HT1080 (cell line): ENCODE measurements at places on chromosomes 5 and 9. TPM values are rescaled to one million over a fixed set of nuclear protein-coding genes. Genes with fewer than 3 reads are reported as not detected.

- no peak for DNase-seq
Observed at GRCh38 chr5:167207081-167207480, 1084.4 kb upstream of the WWC1 start.

DNA sequence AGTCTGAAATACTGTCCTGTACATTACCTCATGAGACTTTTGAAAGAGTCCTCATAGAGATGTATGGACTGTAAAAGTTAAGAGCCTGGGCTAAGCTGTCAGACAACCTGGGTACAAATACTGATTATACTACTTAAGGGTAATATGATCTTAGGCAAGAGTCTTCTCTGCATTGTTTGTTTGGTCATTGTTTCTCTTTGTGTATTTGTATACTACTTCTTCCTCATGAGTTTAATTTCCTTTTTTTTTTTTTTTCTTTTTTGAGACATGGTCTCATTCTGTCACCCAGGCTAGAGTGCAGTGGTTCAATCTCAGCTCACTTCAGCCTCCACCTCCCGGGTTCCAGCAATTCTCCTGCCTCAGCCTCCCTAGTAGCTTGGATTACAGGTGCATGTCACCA is 2.6 kb upstream of the PFDN1 start:
- no peak for DNase-seq

Gene PAEP
- 15.7 and 17.5 TPM in 2 replicates for total RNA-seq

Gene C5orf34
- 16.2 and 20.1 TPM in 2 replicates for total RNA-seq

Gene FREM1
- 0.05 and 0.10 TPM in 2 replicates for total RNA-seq

DNA sequence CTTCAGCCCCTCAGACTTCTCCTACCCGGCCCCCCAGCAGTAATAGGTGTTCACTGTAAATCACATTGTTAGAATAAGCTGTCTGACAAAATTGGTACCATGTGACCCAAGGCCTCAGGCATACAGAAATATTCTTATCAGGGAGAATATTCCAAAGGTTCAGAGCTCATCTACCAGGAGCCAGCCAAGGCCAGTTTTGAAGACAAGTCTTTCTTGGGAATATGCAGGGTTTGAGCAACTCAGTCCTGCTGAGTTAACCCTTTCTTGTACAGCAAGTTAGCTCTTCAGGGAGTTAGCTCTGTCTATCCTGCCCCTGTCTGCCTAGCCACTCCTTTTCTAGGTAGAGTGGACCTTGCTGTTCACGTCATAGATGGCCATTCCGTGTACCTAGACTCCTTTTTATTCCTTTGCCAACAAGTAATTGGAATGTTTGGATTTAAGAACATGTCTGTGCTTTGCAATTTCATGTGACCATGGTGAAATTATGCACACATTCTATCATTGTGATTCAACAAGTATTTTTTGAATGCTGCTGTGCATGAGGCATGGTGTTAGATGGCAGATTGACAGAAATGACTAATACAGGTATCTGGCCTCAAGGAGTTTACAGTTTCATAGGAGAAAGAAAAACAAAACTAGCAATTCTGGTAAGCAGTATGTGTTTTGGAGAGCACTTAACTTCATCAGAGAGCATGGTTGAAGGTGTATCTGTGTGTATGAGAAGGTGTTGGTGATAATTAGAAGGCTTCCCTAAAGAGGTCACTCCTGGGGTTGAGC is 22.6 kb downstream of the TGFBR1 start:
- DNase-seq, result peak; percentile 8

Gene TMC1
- total RNA-seq, result not detected in 2 replicates

GRCh38 chr5:114243972-114244317 is 117.9 kb upstream of the KCNN2 start:
- DNase-seq, result no peak

Gene TCF7
- not detected in 2 replicates for total RNA-seq

DNA sequence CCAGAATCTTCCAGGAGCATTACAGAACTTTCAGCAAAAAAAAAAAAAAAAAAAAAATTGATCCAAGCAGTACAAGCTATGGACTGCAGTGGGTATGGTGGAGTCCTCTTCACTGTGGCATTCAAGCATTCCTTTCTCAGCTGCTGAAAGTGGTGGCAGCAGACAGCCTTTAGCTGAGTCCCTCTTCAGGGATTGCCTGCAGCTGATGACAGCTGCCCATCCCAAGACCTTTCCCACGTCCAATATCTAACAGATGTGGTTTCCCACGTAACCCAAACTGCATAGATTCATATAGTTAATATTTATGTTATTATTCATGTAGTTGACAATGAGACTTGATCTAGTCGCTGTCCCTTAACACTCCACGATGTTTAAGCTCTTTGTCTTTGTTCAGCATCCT is 475.9 kb downstream of the TLE1 start:
- no peak for DNase-seq

DNA sequence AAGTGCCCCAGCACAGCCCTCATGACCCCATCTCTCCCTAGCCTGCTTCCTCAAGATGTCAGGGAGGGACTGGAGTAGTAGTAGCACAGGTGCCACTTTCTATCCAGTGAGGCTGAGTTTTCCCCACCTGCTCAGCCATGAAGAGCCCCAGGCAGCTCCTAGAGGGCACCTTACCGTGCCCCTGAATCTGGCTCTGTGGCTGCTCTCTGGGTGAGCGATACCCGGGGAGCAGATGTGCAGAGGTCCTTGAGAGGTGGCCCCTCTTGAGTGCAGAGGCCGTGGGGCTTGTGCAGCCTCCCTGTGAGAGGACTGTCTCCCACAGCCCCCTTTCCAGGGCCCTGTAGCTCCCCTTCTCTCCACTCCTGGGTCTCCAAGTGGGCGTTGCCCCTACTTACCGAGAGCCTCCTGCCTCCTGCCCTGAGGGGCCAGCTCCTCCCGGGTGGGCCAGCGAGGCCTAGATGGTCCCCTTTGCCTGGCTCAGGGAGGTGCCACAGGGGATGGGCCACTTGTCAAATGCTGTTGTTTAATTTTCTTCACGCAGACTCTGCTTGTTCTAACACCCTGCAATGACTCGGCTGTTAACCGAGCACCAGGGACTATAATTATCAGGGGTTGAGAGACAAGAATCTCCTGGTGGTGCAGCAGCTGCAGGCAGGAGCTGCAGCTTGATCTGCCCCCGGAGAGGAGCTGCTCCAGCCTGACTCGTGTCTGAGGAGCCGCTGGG is 29.6 kb upstream of the PITX1 start:
- no peak for DNase-seq

Gene PCDHGA11
- 0.42 and 0.50 TPM in 2 replicates for total RNA-seq

DNA sequence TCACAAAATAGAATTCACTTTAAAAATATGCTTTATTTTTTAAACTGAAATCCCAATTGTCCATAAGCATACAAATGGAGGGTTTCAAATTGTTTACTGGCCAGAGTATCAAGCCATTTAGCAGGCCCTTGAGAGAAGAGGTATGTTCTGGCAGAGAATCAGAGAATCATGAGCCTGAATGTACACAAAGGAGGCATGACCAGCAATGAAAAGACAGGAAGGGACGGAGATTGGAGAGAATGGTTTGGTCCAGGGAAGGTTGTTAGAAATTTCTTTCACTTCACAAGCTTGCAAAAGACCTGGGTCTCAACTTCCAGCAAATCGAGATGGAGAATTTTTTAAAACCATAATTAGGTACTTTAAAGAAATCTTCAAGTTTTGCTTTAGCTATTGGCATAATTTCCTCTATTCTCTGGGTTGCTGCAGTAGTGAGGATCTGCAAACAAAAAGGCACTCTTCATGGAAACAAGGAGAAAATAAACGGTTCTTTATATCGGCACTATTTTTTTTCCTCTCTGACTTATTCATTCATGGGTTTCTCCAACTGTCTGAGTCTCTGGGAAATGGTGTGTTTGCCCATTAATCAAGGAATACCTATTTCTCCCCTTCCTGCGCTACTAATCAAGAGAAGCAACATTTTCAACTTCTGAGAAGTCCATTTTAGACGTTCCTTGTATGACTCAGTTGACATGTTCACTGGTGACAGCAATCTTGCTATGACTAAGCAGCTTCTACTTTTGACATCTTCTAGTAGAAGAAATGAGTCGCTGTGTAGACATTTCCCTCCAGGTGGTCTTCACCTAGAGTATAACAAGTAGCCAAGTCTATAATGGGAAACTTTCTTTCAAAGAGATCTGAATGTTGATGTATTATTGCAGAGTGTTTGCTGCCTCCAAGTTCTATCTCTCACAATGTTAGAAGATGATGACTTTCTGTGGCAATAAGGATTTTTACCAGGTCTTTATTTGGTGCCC is 23.1 kb upstream of the ERCC6L2 start:
- DNase-seq, result peak; percentile 71

DNA sequence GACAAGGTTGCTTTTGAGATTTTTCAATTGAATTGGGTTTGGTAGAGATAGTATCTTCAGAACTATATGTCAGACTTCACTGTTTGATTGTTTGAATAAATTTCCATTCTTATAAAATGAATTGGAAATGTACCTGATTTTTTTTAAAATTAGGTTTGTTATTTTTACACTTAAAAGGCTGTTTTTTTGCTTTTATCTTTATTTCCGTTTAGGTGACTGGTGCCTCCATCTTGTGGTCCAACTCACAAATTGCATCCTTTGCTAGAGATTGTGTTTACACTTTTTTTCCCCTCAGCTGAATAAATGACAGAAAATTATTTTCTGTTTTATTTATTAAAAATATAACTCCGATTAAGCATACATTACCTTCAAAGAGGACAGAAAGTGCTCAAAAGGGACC is 15.6 kb downstream of the NDUFAF2 start:
- no peak for DNase-seq

- no peak for DNase-seq
Observed at GRCh38 chr5:43233946-43234345, 41.9 kb downstream of the NIM1K start.

Gene RNF14
- 66.0 and 87.1 TPM in 2 replicates for total RNA-seq

- DNase-seq, result no peak
Observed at GRCh38 chr5:170497311-170498038, 6.3 kb upstream of the KCNIP1 start.

GRCh38 chr9:25556540-25556939 is 121.7 kb downstream of the TUSC1 start:
- DNase-seq, result no peak

Gene ECPAS
- 59.3 and 59.9 TPM in 2 replicates for total RNA-seq

GRCh38 chr5:157594257-157594656 is 18.7 kb upstream of the ADAM19 start:
- DNase-seq, result no peak

GRCh38 chr9:85523202-85523601 is 218.6 kb downstream of the AGTPBP1 start:
- DNase-seq, result no peak

Gene PCDH12
- 0.14 and 0.17 TPM in 2 replicates for total RNA-seq

Gene GARIN3
- total RNA-seq, result not detected in 2 replicates

GRCh38 chr5:57437976-57438805 is 44.4 kb downstream of the ACTBL2 start:
- no peak for DNase-seq

- DNase-seq, result no peak
Observed at GRCh38 chr9:26310294-26310693, 582.3 kb downstream of the CAAP1 start.

DNA sequence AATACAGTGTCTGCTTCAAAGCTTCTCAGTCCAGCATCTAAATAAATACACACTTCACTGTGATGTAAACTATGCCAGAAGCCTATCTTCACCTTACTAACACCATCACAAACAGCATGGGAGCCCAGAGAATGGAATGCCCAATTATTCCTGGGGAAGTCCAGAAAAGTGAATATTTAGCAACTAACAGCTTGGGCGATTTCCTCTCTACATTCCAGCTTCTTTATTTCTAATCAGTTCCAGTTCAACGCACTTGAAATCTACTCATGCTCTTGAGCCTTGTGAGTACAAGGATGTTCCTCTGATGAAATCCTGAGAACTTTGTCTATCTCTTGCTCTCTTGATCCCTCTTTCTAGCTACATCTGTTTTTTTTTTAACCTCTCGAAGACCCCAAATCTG is 100.4 kb upstream of the C9orf72 start:
- no peak for DNase-seq

Gene THBS4
- 0.53 and 2.0 TPM in 2 replicates for total RNA-seq

GRCh38 chr9:122122903-122123632 is 30.0 kb upstream of the TTLL11 start:
- peak; percentile 73 for DNase-seq

DNA sequence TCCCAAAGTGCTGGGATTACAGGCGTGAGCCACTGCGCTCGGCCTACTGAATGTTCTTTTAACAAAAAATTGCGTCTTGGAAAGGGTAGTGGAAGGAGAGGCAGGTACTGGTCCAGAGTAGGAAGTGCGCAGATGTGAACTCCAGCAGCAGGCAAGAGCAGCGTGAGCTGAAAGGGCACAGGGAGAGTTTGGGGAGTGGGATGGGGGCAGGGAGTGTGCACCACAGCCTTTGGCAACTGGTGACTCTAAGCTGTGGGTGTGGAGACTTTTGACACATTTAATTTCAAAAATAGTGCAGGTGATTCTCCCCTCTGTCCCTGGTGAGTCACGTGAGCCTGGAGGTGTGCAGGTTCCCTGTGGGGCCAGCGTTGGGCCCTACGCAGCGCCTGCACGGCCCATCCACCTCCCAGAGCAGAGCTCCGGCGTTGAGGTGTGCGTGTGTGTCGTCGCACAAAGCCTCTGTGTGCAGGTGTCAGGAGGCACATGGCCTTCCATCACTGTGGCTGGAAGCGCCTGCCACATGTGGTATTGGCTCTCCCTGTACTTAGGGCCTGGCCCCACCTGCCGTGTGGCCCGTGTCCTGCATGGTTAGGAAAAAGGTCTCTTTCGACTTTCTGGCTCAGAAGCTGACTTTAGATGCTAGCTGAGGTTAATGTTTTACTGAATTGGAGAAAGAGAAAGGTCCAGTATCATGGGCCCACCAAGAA is 11.5 kb downstream of the SQSTM1 start:
- DNase-seq, result no peak

Gene CTNND2
- total RNA-seq, result 0.18 TPM in 1 of 2 replicates, not detected in the other

GRCh38 chr9:69389437-69389995 is 64.5 kb downstream of the ENTREP1 start:
- DNase-seq, result no peak

DNA sequence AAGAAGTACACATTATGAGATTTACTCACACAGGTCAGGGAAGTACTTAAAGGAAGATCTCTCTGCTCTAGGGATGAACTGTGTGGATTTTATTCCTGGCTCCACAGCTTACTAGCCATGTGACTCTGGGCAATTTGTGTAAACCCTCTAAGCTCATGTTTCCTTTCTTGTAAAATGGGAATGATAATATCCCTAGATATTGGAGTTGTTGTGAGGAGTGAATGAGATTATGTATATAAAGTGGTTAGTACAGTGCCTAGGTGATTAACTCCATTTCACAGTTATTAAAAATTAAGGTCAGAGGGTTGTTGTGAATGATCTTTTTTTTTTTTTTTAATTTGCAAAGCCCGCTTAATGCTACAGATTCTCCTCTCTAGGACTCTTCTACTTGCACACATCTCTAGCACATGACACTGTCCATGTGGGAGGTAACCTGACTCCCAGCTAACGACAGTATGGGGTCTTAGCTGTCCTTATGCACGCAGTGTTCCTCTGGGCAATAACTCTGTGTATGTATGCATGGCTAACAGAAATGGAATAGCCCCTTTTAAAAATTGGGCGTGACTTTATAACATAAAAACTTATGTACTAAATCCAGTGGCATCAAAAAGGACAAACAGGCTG is 23.9 kb upstream of the MYOT start:
- DNase-seq, result no peak

- DNase-seq, result peak; percentile 57
Observed at GRCh38 chr5:57681942-57682341, 199.3 kb upstream of the ACTBL2 start.

GRCh38 chr5:68385936-68386335 is 170.4 kb downstream of the PIK3R1 start:
- DNase-seq, result no peak

GRCh38 chr5:14219800-14220512 is 76.8 kb downstream of the TRIO start:
- no peak for DNase-seq

- DNase-seq, result peak; percentile 70
Observed at GRCh38 chr5:82351754-82352145, 73.6 kb upstream of the RPS23 start.
